ENCODE measurements at places on chromosomes 7 and 10.
A peak's percentile ranks its signal among the peaks of the same experiment; 100 is the strongest.

DNA sequence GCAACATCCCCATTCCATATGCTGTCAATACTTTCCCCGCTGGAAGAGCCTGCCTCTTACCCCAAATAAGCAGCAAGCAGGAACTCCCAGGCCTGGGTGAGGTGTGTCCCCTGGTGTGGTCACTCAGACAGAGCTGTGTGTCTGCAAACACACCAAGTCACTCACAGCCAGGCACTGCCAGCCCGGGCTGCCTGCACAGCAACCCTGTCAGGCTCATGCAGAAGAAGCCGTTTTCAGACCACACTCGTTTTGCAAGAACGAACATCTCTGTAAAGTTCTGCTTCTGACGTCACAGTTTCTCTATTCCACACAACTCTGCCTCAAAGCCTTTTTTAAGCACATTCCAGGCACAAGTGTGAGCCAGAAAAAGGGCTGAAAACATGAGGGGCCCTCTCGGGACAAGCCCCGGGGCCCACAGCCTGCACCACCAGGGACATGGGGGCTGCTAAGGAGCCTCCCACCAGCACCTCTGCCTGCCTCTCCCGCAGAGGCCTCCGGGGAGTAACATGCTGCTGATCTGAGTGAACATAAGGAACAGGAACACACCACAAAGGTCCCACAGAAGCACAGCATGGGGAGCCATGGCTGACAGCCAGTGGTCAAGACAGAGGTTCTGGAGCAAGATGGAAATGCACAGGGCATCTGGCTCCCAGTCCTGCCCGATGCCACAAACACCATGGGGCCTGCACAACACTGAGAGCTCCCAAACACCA, 11.4 kb downstream of the PTPRN2 start:
- no peak for DNase-seq

DNA sequence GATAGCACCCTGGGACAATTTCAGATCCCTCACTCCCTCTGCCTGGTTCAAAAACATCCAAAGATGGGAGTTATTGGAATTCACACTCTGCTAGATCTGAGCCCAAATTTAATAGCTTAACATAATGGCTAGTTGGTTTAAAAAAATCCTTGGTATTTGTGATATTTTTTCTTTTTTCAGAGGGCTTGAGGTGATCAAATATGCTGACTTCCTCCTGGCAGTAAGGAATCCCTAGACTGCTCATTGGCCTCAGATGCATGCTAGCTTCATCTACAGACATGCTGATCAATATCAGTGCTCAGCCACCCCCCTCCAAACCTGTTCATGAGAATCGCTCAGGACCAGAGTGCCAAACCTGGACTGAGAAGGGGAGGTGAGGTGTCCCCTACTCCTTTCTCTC, 74.7 kb upstream of the PLPP4 start:
- DNase-seq, result no peak

- DNase-seq, result no peak
These were observed 51.7 kb downstream of the CPEB3 start for GRCh38 chr10:92239151-92239599.

GRCh38 chr7:10888861-10889260, 84.8 kb upstream of the PHF14 start:
- no peak for DNase-seq

DNA sequence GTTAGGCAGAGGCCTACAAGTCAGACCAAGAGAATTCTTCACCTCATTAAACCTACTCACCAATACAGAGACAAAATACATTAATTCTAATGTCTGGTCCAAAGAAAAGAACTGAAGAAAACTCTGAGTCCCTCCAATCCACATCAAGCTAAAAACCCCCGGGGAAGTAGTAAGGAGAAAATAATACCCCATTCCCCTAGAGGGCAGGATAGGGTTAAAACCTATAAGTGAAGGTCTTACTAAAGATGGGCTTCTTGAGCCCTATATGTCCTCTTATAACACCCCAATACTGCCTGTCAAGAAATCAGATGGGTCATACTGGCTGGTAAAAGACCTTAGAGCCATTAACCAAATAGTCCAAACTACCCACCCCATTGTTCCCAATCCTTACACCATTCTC, 141.3 kb upstream of the TMEM106B start:
- DNase-seq, result no peak

GRCh38 chr10:83274088-83274487, 865.2 kb upstream of the GHITM start:
- DNase-seq, result no peak

DNA sequence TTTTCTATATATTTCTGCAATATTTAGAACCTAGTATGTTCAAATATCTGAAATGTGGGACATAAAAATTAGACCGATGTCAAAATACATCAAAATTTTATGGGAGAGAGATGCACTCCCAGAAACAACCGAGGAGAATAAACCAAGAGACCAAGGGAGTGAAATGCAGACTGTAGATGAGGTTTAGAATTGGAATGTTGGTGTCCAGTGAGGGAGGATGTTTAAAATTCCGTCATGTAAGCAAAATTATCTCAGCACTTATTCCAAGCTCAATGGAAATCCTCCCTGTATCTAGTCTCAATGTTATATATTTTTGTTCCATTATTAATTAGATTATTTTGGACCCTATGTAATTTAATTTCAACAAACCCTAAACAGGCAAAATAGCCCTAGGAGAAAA, 61.9 kb upstream of the MAGI2 start:
- DNase-seq, result no peak

DNA sequence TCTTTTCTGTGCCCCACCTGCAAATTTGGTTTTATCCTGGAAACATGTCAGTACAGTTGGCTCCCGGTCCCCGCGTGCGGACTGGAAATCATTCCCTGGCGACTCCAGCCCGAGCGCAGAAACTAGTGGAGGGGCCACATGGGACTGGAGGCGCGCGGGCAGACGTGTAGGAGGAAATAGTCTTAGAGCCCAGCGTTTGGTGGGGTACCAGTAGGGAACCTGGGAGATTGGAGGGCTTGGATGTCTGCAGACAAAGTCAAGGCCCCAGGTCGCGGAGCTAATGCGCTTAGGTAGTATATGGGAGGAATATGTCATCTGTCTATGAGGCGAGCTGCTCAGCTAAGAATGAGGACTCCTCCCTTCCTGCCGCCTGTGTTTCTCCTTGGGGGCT, 1.3 kb downstream of the GALNT17 start:
- peak; percentile 43 for DNase-seq

GRCh38 chr7:20454202-20454601, 123.5 kb downstream of the ITGB8 start:
- DNase-seq, result no peak

GRCh38 chr10:97058521-97058920, 127.2 kb downstream of the SLIT1 start:
- DNase-seq, result no peak

DNA sequence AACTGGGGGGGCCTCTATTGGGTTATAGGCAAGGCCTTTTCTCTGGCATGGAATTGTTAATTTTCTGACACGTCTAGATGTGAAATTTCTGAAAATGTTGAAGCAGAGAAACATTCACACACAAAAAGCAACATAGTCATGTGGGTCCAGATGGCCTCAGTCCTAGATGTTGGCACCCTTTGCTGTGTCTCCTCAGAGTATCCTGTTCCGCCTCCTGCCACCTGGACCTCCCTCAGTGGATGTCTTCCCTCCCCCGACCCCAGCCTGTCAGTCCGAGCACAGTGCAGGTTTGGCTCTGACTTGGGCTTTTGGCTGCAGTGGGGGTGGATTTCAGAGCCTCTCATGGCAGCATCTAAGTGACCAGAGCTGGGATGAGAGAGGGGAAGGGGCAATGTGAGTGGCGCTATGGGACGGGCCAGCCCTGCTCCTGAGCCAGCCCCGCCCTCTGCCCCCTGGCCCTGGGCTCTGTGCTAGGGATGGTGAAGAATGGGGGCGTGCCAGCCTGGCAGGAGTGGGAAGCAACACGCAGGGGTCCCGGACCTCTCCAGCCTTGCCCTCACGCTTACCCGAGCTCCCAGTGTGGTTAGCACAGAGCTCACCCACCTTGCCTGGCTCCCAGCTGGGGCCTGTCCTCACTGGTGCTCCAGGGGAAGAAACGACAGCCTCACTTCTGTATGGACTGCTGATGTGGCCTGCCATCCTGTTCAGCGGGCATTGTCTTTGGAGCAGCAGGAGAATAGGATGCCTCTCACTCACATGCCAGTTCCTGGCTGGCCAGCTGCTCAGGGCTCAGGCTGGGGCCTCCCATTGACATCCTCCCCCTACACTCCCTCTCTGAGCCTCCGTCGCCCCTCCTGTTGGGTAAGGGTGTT, 6.2 kb downstream of the ATP6V0E2 start:
- DNase-seq, result no peak

GRCh38 chr7:75619636-75620035, 119.1 kb downstream of the HIP1 start:
- no peak for DNase-seq

- DNase-seq, result no peak
These were observed 9.4 kb downstream of the PTEN start for GRCh38 chr10:87872828-87873227.

DNA sequence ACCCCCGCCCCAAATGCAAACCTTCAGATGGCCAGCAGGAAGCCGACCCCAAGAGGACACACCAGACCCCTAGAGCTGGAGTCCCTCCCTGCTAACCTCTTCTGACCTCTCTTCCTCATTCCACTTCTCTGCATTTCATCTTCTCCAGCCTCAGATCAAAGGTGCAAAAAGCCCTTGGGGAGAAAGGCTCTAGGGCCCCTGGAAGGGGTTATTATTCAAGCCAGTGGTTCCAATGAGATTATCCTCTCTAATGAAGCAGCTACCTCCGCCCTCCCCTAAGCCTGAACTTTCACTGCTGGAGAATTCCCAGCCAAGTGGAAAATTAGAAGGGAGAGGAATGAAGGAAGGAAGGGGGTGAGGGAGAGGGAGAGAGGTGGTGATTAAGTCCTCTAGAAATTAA, 343.9 kb downstream of the PLXNA4 start:
- no peak for DNase-seq

DNA sequence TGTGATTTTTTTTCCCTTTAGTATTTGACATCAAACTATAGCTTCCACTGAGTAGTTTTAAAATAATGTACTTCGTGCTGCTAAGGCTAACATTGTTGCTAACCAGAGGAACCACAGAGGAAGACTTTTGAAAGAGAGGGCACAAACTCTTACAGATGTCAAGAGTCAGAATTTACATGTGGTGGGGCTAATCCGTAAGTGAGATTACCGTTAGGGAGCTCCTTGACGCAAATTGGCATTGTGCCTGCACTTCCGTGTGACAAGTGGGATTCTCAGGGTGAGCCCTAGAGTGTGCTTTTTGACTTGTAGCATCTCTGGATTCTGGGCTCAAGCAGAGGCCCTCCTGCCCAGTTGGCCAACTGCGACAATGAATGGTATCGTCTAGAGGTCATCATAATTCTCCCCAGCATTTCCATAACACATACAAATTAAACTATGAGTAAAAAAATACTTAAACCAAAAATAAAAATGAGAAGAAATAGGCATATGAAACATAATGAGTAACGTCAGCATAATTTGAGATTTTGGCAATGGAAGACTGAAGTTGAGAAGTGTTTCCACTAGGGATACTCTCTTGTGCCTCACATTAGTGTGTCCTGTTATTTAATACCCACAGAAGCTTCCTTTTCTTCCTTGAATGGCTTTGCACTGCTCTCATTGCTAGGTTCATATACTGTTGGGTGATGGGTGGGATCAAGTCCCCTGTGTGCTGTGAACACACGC, 164.0 kb downstream of the SDK1 start:
- no peak for DNase-seq

DNA sequence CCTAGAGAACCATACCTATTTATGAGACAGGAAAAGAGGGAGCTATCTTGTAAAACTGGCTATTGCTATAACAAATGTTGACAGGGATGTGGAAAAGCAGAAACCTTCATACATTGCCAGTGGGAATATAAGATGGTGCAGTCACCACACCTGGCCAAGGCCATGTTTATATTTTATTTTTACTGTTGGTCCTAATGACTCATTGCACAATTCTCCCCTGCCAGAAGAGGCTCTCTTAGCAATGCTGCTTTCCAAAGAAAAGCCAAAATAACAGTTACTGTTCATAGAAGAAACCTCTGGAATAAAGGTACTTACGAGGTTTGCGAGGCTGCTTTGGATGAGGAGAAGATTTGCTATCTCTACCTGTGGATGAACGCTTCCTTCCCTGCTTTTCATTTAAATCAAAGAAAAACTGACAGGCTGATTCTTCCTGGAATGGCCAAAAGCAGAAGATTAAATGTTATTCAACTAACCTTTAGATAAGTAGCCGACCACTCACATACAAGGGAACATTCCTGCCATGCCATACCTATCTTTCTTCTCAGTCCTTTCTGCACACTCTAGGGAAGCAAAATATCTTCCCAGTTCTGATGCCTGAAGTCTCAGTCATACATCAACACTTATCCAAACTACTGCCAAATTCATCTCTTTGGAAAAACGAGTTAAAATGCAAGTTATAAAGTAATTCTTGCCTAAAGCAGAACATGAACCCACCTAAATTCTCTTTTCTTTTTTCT, 16.3 kb upstream of the CHUK start:
- DNase-seq, result no peak

- DNase-seq, result no peak
These were observed 25.3 kb downstream of the BCAP29 start for GRCh38 chr7:107605218-107605815.

DNA sequence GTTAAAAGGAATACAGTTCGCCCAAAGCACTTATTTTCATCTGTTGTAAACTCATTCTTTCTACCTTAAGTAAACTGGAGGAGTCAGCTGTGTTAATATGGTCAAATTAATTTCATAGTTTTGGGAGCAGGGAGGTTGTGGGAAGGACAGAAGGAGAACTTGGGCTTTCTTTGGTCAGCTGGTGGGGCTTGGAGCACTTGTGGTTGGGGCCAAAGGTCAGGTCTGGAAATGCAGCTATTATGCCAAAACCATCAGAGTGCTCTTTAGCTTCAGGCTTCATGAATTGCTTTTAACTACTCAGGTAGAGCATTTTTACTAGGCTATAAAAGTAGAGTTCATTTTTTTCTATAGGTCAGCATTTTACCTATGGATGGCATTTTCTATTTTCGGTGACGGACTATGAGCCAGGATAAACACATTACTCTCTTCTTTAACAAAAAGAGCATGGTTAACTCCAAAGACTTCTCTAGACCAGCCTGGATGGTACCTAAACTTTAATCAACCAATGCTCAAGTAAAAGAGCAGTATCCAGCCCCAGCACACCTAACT, 30.0 kb downstream of the STEAP4 start:
- DNase-seq, result no peak

DNA sequence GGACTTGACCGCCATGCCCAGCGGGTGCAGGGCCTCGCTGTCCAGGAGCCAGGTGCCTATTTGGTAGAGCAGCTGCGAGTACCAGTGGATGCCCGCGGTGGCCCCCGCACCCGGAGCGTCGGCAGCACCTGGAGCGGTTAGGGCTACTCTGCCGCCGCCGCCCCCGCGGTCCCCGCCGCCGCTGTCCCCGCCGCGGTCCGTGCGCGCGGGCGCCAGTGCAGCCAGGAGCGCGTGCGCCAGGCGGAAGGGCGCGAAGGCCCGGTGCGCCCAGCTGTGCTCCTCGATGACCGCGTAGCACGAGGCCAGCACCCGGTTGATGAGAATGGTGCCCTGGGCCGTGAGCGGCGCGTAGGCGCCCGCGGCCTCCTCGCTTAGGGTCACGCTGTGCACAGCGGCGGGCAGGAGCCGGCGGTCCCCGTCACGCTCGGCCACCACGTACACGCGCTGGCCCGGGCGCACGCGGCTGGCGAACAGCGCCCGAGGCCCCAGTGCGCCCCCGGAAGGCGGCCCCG, 9.3 kb downstream of the SHH start:
- no peak for DNase-seq

GRCh38 chr7:155458111-155458877, at the start of gene EN2:
Gene EN2, plus strand, starts transcription at chr7:155458129. Its CDS starts 249 bp downstream, at chr7:155458378.
- DNase-seq, result peak; percentile 41

GRCh38 chr10:131838966-131839742, 61.7 kb upstream of the PPP2R2D start:
- peak; percentile 7 for DNase-seq
